ENCODE measurements at places on chromosomes 7 and 10.

DNA sequence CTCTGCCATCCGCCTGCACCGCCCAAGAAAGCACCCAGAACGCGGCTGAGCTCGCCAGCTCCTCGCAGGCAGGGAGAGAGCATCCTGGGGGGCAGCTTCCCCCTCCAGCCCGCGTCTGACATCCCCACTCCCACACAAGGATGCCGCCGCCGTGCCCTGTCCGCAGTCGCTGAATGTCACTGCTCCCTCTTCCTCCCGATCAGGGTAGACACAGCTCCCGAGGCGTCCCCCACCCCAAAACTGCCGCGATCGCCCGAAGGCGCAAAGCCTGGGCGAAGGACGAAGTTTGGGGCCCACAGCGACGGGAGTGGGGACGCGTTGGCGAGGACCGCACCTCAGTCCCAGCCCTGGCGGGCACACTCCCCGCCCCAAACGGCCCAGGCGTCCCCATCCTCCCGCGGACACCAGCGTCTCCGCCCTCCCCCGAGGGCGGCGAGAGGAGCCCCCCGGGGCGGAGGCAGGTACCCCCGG lies 1.5 kb upstream of the KAT6B start:
- peak; percentile 29 for DNase-seq

- DNase-seq, result no peak
These were observed 8.2 kb downstream of the ZFAND2A start for GRCh38 chr7:1151653-1152425.

- no peak for DNase-seq
These were observed 95.8 kb downstream of the MACC1 start for GRCh38 chr7:20121404-20121803.

- no peak for DNase-seq
These were observed 105.6 kb upstream of the MYO3A start for GRCh38 chr10:25828475-25828874.

GRCh38 chr7:115634633-115635032 lies 395.9 kb downstream of the TFEC start:
- DNase-seq, result no peak

DNA sequence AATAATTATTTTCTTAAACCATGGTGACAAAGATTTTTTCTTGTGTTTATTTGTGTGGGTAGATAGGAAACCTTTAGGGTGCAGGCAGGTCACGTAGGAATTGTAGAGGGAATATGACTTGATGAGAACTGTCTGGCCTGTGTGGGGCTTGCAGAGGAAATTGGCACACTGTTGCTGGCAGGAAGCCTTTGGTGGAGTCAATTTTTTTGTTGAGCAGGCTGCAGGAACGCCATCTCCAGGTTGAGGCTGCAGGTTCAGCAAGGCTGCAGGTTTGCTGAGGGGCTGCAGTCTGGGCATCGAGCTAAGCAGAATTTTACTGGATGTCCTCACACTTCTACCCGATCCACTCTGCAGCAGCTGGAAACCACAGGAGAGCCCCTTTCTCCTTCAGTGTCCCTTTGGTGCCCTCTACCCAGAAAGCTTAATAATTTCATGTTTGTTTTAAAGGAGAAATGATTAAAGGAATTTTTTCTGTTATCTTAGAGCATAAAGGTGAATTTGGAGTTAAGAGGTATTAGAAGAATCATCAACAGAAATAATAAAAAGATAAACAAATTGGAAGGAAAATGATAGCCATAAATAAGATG lies 37.0 kb downstream of the TBC1D12 start:
- peak; percentile 49 for DNase-seq

DNA sequence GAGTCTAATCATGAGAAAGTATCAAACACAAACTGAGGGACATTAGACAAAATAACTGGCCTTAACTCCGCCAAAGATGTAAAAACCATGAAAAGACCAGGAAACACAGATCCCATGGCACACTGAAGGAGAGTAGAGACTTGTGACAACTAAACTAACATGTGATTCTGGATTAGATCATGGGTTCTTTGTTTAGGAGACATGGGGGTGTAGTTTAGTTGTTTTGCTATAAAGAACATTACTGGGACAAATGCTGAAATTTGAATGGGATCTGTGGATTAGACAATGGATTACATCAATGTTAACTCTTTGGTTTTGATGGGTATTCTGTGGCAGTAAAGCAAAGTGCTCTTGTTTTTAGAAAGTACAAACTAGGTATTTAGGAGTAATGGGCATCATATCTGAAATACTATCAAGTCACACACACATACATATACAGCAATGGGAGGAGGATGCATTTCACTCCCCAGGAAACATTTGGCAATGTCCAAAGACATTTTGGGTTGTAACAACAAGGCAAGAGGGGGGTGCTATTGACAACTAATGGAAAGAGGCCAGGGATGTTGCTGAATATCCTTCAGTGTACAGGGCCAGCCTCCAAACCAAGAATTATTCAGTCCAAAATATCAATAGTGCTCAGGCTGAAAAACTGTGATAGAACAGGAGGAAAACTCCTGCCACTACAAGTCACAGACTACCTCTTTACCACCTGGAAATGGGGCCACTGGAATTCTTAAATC lies 32.4 kb downstream of the WAPL start:
- no peak for DNase-seq

DNA sequence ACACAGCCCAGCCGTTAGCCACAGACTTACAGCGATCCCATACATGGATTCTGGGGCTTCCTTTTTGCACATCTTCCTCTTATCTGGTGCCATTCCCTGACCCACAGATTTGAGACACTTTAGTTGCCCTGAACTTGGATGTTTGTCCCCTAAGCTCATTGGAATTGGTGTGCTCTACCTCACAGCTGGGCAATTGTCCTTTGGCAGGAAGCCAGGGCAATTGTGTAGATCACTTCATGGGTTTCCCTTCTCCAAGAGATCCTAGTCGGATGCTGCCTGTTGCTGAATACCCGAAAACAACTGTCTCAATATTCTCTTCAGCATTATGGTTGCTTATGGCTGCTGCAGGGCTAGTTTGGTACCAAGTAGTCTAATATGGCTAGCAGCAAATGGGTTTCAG lies 470.7 kb upstream of the MKI67 start:
- no peak for DNase-seq

- no peak for DNase-seq
These were observed 585.8 kb downstream of the LRMDA start for GRCh38 chr10:76017026-76017732.

DNA sequence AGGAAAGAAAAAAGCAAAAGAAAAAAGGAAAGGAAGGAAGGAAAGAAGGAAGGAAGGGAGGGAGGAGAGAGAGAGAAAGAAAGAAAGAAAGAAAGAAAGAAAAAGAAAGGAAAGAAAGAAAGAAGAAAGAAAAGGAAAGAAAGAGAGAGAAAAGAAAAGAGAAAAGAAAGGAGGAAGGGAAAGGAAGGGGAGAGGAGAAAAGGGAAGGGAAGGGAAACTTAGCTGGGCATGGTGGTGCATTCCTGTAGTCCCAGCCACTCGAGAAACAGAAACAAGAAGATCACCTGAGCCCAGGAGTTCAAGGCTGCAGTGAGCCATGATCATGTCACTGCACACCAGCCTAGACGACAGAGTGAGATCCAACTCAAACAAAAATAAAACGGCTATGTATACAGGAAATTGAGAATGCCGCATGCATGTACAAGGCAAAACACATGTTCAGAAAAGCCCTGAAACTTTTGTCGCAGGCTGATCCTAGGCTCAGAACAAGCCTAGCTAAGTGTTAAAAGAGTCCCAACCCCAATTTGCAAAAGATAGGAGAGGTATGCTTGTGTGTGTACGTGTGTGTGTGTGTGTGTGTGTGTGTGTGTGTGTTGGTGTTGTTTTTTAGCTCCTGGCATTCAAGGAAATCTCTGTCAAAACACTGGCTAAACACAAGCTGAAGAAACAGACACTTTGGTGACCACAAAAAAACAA lies 6.6 kb upstream of the NPC1L1 start:
- DNase-seq, result peak; percentile 24

GRCh38 chr7:24703296-24703695 lies 54.0 kb downstream of the GSDME start:
- DNase-seq, result no peak

DNA sequence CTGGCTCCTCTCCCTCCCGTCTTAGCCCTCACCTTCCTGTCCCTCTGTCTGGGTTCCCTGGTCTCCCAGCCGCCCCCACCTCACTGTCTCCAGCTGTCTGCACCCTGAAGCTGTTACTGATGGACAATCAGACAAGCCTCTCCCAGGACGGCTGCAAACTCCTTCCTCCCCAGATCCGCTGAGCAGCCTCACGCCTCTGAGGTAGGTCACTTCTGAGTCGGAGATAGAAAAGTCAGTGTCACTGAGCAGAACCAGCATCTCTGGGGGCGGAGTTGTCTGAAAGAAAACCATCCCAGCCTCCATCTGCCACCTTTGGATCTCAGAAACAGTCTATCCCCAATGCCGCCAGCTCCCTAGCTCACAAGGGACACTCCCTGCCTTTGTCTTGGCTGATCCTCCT lies 27.4 kb downstream of the FAM241B start:
- no peak for DNase-seq

- no peak for DNase-seq
These were observed 667.1 kb upstream of the LRRTM3 start for GRCh38 chr10:66258693-66259092.
